ENCODE measurements at places on chromosomes 11 and 22. TPM values are rescaled to one million over a fixed set of nuclear protein-coding genes. Genes with fewer than 3 reads are reported as not detected.

USH1C gene
- total RNA-seq, result 0.94 TPM

XPNPEP3 gene
- 9.4 TPM for total RNA-seq

AIFM3 gene
- total RNA-seq, result 4.7 TPM

OR8G1 gene
- not detected for total RNA-seq

NUDT8 gene
- 4.4 TPM for total RNA-seq

NUP98 gene
- 101 TPM for total RNA-seq

OR52N5 gene
- total RNA-seq, result 0.63 TPM

GATD1 gene
- total RNA-seq, result 37.6 TPM

CBX7 gene
- 12.5 TPM for total RNA-seq

POU2AF2 gene
- total RNA-seq, result not detected

HEPACAM gene
- total RNA-seq, result 18.2 TPM

TMEM151A gene
- total RNA-seq, result 9.7 TPM

BARX2 gene
- not detected for total RNA-seq

C11orf91 gene
- total RNA-seq, result not detected

APLNR gene
- 6.9 TPM for total RNA-seq

PGR gene
- total RNA-seq, result not detected

HEPN1 gene
- not detected for total RNA-seq

GAL gene
- total RNA-seq, result not detected

BRD1 gene
- 68.2 TPM for total RNA-seq

BTBD18 gene
- total RNA-seq, result not detected

ANKK1 gene
- total RNA-seq, result not detected

MRPL11 gene
- total RNA-seq, result 11.6 TPM

PRG3 gene
- total RNA-seq, result not detected

GTSE1 gene
- 3.1 TPM for total RNA-seq

IGSF22 gene
- 0.31 TPM for total RNA-seq

RASGRP2 gene
- 40.7 TPM for total RNA-seq

UCP2 gene
- total RNA-seq, result 12.8 TPM

VPREB3 gene
- total RNA-seq, result not detected

RAG1 gene
- total RNA-seq, result 0.31 TPM

FAM83F gene
- total RNA-seq, result 0.63 TPM

IL18 gene
- not detected for total RNA-seq

ELMOD1 gene
- 127 TPM for total RNA-seq

CCDC179 gene
- not detected for total RNA-seq

ART5 gene
- total RNA-seq, result not detected

KCNK4 gene
- total RNA-seq, result 5.3 TPM

OR52I2 gene
- not detected for total RNA-seq

LMNTD2 gene
- not detected for total RNA-seq

DLG2 gene
- 482 TPM for total RNA-seq

TRIM34 gene
- 1.6 TPM for total RNA-seq

SCGB1A1 gene
- not detected for total RNA-seq

C11orf87 gene
- 25.4 TPM for total RNA-seq

UBQLNL gene
- total RNA-seq, result 1.9 TPM

SCT gene
- total RNA-seq, result not detected

NAALAD2 gene
- total RNA-seq, result 9.1 TPM

TBX10 gene
- total RNA-seq, result not detected

P2RY6 gene
- total RNA-seq, result not detected

OR51I1 gene
- 2.5 TPM for total RNA-seq

GRM5 gene
- total RNA-seq, result 163 TPM

SMDT1 gene
- total RNA-seq, result 19.4 TPM

MMP12 gene
- not detected for total RNA-seq

AP2A2 gene
- 82.0 TPM for total RNA-seq

KLHL35 gene
- total RNA-seq, result 36.0 TPM

XKR3 gene
- not detected for total RNA-seq

HBE1 gene
- total RNA-seq, result 3.8 TPM

ELF5 gene
- not detected for total RNA-seq

Data from parietal lobe (tissue), 2 donors.